Stimulated activated naive CD8-positive, alpha-beta T cell treated with anti-CD3 and anti-CD28 coated beads, Interleukin-15, amount 100 ng/mL, for 72 hours (primary cell): ENCODE measurements at places on chromosomes 16 and 17.

- DNase-seq: no peak
These were observed 33.5 kb downstream of the WSB1 start for GRCh38 chr17:27327397-27327796.

DNA sequence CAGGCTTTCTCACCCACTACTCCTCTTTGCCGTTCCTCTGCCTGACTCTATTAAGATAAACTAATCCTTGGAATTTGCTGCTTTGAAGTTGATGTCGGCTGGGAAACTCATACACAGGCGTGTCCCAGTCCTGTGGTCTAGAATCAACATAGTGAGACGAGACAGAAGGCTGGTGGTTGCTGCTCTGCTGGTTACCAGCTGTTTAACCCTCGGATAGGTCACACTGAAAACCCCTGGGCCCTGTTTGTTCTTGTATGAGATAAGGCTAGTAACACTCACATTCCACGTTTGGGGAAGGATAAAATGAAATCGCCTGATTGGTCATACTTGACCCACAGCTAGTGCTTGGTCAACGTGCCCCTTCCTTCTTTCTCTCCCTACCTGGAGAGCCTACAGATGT lies 517.0 kb downstream of the CDH13 start:
- no peak for DNase-seq

- no peak for DNase-seq
These were observed 787.9 kb upstream of the EEF2KMT start for GRCh38 chr16:5885521-5885920.

- peak; percentile 84 for DNase-seq
These were observed 596 bp downstream of the UNKL start for GRCh38 chr16:1413684-1414531.

DNA sequence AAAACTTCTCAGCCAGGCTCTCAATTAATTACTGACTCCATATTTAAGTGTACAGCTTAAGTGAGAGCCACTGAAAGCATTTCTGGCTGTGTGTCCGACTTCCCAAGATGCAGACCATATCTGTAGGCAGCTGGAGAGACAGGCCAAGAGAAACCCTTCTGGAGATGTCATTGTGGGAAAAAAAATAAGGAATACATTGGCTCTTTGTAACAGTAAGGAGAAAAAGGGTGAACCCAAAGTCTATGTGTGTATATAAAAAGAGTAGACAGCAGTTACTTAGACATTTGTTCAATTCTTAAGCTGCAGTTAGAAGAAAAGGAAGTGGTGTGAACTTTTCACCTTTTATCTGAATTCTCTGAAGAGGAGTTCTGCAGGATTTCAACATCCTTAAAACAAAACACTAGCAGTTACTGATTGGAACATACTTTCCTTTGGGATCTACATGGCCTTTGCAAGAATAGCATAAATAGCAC lies 21.7 kb downstream of the FAM117A start:
- no peak for DNase-seq

DNA sequence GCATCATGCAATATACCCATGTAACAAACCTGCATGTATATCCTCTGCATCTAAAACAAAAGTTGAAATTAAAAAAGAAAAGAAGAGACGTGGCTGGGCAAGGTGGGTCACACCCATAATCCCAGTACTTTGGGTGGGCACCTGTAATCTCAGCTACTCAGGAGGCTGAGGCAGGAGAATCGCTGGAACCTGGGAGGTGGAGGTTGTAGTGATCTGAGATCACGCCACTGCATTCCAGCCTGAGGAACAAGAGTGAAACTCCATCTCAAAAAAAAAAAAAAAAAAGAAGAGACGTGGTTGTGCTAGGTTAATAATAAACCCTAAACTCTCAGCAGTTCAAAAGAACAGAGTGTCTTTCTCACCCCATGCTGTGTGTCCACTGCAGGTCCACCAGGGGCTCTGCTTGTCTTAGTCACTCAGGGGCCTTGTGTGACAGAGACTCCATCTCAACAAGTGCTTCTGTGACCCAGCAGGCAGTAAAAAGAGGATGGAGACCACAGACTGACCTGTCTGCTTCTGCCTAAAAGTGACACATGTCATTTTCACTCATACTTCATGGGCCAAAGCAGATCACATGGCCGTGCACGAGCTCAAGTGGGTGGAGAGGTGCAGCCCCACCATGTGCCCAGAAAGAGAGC lies 22.3 kb upstream of the N4BP1 start:
- no peak for DNase-seq

- DNase-seq: no peak
These were observed 14.8 kb downstream of the CD7 start for GRCh38 chr17:82302568-82302963.

- DNase-seq: no peak
These were observed 79.6 kb upstream of the LHX1 start for GRCh38 chr17:36857698-36858097.

DNA sequence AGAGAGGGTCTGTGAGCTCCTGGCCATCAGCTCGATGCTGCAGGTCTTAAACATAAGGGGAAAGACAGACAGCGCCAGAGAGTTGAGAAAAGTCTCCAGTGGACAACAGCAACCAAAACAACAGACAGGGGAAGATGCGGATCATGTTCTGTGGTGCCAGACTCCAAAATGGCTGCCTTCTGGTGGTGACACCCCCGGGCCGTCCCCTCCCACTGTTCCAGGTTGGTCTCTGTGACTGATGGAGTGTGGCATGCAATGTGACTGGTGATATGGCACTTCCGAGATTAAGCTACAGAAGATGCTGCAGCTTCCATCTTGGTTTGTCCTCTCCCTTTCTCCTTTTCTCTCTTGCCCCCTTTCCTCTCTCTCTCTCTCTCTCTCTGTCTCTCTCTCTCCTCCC lies 40.4 kb upstream of the RBFOX3 start:
- no peak for DNase-seq

DNA sequence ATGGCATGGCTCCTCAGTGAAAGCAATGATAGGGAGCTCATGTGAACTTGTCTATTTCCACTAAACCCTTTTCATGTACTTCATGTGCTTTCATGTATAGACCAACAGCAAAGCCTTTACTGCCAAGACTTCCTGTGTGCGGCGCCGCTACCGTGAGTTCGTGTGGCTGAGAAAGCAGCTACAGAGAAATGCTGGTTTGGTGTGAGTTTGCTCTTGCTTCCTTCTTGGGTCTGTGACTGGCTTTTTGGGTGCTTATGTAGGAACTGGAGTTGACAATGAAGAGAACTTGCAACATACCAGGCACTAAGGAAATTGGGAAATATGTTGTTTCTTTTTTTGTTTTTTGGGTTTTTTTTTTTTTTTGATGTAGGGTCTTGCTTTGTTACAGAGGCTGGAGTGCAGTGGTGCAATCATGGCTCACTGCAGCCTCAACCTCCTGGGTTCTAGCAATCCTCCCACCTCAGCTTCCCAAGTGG lies 5.7 kb downstream of the SNX11 start:
- peak; percentile 58 for DNase-seq

GRCh38 chr16:50152351-50152806 lies 727 bp upstream of the TENT4B start:
- DNase-seq: peak; percentile 89

- no peak for DNase-seq
These were observed 990 bp downstream of the SLC5A11 start for GRCh38 chr16:24846548-24847357.

GRCh38 chr16:72878301-72879269 lies 169.3 kb downstream of the ZFHX3 start:
- DNase-seq: no peak

GRCh38 chr17:19301973-19302372 lies 60.5 kb downstream of the B9D1 start:
- DNase-seq: no peak

GRCh38 chr17:20141198-20141972 lies 132.2 kb downstream of the SPECC1 start:
- no peak for DNase-seq

- DNase-seq: no peak
These were observed 526.0 kb downstream of the MAF start for GRCh38 chr16:79074541-79074940.

GRCh38 chr17:73875346-73875745 lies 231.1 kb upstream of the SDK2 start:
- no peak for DNase-seq

DNA sequence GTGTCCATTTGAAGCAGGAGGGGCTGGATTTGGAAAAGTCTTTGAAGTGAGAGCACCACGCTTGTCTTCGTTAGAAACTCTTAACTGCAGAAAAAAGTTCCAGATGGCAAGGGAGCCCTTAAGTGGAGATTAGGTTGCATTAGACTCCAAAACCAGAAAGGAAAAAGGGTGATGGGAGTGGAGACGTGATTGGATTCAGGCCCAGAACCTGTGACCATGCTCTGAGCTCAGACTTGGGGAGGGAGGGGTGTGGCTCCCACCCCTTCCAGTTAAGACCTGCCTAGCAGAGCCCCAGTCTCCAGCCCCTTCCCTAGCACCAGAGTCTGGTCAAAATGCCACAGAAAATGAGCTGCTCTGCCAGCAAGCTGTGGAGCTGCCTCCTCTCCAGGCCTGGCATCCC lies 6.4 kb upstream of the LGALS9 start:
- no peak for DNase-seq

GRCh38 chr17:76492989-76493501 lies 8.2 kb downstream of the RHBDF2 start:
- no peak for DNase-seq

GRCh38 chr16:89949756-89950155 lies 1.2 kb downstream of the DEF8 start:
- no peak for DNase-seq

- no peak for DNase-seq
These were observed 209.3 kb downstream of the HS3ST3B1 start for GRCh38 chr17:14510136-14510535.

GRCh38 chr17:64628641-64629040 lies 33.5 kb downstream of the SMURF2 start:
- DNase-seq: peak; percentile 24

GRCh38 chr16:11393861-11394592 lies 48.8 kb downstream of the RMI2 start:
- DNase-seq: no peak

- no peak for DNase-seq
These were observed 322.8 kb upstream of the ASIC2 start for GRCh38 chr17:33615861-33616260.

GRCh38 chr17:65235284-65235683 lies 98.1 kb downstream of the RGS9 start:
- DNase-seq: no peak

- no peak for DNase-seq
These were observed 11.3 kb upstream of the DNASE1 start for GRCh38 chr16:3643095-3643730.

DNA sequence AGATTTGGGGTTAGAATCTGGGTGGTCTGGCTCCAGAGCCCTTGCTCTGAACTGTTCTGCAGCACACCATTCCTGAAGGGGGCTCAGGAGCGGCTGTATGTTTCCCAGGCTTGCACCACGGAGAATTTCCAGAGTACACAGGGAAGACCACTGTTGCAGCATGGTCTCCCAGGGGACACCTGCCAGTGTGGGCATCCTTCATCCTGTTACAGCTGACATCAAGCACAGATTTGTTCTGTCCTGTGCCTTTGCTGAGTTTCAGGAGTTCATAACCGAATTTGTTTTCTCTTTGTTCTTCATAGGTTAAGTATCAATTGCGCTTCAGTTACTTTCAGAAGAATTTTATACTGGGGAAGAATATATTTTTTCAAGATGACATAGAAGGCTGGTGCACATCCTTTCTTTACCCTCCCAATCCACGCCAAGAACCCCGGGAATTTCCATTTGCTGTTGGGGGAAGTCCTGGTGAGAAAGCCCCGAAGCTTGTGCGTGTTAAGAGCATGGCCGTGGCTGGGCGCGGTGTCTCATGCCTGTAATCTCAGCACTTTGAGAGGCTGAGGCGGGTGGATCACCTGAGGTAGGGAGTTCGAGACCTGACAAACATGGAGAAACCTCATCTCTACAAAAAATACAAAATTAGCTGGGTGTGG lies 26.3 kb upstream of the ABCA3 start:
- no peak for DNase-seq

- DNase-seq: no peak
These were observed 43.1 kb upstream of the HAPSTR1 start for GRCh38 chr16:9048302-9048700.

DNA sequence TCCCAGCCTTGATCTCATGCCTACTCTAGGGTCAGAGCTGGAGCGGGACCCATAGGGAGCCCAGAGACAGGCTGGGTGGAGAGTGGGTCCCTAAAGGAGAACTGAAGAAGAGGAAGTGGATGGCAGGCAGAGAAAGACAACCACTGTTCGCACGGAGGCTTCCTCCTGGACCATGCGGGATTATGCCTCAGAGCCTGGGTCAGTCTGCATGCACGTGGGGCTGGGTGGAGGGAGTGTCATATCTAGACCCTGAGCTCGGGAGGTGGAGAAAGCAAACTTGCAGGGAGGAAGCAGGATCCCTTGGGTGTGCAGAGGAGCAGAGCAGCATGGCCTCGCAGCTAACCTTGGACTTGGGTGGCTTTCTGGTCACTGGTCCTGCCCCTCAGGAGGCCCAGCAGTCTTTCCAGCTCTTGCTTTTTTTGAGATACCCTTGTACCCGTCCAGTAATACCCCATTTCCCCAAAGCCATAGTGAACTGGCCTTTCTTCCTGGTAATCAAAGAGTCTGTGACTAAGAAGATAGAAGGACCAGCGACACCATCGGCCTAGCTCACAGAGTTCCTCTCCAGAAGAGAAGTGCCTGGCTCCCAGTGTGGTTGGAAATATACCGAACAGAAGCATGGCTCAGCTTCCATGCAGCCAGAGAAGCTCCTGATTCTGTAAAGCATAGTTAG lies 344.2 kb downstream of the CPPED1 start:
- DNase-seq: no peak

- DNase-seq: no peak
These were observed 87.6 kb downstream of the MYH11 start for GRCh38 chr16:15769239-15769638.

DNA sequence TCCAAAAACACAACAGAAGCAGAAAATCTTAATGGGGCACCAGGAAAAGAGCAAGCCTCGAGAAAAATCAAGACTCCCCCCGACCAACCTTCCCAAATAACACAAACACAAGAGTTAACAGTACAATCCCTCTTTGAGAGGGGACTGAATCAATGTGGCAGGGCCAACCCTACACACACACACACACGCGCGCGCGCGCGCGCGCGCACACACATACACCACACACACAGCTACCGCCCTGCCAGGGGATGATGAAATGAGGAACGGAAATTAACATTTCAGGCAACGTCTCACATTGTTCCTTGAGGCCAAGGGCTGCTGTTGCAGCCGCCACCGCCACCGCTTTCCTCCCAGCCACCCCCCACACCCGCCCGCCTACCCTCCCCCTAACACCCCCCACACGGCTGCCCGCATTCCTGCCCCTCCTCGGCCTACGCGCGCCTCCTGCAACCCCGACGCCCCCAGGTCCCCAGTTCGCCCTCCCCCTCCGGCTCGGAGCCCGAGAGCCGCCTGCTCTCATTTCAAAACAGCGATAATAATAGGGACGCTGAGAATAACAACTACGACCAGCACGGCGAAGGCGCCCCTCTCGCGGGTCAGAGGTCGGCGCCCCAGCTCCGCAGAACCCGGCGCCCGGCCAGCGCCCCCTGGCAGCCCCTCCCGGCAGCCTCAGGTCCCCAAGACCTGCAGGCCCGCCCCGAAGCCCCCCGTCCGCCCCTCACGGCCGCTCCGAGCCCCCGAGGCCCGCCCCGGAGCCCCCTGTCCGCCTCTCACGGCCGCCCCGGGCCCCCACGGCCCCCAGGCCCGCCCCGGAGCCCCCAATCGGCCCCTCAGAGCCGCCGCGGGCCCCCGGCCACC lies 1.1 kb downstream of the ANKRD11 start:
- peak; percentile 90 for DNase-seq

GRCh38 chr17:29012535-29012934 lies 6.7 kb upstream of the SEZ6 start:
- DNase-seq: no peak
